ENCODE measurements at places on chromosomes 7 and 10.

GRCh38 chr7:33909755-33910154, 4.4 kb downstream of the BMPER start:
- DNase-seq: no peak

DNA sequence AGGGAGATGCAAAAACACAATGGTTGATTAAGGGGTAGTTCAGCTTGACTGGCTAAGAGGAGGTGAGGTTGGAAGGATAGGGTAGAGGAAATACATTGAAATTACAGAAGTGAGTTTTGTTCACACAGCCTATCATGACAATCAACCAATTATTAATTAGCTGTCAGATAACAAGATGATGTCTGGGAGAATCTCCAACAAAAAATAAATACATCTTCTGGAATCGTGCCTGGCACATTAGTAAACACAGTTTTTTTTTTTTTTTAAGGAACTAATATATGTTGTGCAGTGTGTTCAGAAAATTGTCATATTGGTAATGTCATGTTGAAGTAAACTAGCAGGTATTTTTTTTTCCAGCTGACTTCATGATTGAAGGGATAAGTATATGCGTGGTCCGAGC, 171.8 kb downstream of the VTI1A start:
- no peak for DNase-seq

GRCh38 chr7:29109358-29109757, 37.0 kb downstream of the CPVL start:
- no peak for DNase-seq

- no peak for DNase-seq
Observed at GRCh38 chr10:11639849-11640764, 28.7 kb upstream of the USP6NL start.

GRCh38 chr7:26460351-26461085, 168.9 kb downstream of the SNX10 start:
- no peak for DNase-seq

DNA sequence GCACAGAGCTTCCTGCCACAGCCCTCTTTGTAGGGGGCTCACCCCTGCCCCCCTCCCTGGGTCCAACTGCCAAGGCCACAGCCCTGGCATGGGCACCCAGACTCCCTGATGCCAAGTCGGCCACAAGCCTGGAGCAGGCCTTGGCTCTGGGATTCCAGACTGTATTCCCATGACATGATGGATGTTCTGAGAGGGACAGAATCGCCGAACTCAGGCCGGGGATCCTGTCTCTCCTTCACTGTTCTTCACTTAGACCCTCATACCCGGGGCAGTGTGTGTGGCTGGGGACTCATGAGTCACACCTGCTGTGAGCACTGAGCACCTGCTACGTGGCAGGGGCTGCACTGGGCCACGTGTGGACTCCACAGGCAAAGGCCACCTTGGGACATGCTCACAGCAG, 7.9 kb downstream of the CALML5 start:
- no peak for DNase-seq

GRCh38 chr7:74545921-74546320, 92.2 kb downstream of the GTF2IRD1 start:
- DNase-seq: no peak

GRCh38 chr7:27925573-27926201, 185.7 kb downstream of the TAX1BP1 start:
- DNase-seq: no peak

DNA sequence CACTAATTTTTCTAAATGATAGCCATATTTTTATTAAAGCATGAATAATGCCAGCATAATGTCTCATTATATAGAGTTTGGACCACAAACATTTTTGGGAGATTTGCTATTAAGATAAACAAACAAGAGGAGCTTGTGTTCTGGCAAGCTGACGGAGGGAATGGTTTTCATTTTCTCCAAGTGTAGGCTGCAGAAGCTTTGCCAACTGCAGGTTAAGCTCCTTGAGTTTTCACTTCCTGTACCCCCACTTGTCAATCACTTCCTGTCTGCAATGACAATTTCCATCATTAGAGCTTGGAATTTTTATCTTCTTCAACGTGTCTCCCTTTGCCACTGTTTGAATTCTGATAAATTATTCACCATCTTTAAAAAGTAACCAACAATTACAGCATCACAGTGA, 13.4 kb downstream of the EBF3 start:
- DNase-seq: no peak

GRCh38 chr10:80518807-80519360, 18.8 kb upstream of the SH2D4B start:
- no peak for DNase-seq

- no peak for DNase-seq
Observed at GRCh38 chr7:37443627-37444026, 5.0 kb downstream of the ELMO1 start.

DNA sequence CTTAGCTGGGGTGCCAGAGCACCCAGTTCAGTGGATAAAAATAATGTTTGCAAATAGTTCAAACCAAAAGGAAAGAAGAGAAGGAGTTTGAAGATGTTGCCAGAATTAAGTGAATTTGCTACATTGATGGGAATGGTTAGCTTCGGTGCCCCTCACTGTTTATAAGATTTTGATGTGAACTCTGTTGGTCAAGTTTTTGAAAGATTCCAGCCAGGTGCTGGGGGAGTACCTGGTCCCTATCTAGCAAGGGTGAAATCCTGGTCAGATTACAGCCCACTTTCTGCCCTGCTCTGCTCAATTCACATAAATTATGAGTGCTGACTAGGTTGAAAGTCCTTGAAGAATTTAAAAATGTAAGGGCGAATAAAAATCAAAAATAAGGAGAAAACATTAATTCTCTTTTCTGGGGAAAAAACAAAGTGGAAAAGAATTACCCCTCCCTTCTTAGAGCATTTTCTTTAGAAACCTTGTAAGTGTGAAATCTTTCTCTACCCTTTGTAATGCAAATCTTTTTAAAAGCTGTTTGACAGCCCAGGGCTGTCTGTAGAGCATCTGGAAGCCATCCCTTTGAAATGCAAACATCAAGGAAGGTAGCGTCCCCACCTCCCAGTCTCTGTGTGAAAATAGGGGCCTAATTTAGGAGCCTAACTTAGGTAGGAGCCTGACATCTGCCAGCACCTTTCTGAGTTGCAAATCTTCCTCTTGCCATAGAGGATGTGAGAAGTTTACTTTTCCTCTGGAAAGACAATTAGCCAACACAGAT, 1.4 kb upstream of the GIMAP5 start:
- DNase-seq: no peak

DNA sequence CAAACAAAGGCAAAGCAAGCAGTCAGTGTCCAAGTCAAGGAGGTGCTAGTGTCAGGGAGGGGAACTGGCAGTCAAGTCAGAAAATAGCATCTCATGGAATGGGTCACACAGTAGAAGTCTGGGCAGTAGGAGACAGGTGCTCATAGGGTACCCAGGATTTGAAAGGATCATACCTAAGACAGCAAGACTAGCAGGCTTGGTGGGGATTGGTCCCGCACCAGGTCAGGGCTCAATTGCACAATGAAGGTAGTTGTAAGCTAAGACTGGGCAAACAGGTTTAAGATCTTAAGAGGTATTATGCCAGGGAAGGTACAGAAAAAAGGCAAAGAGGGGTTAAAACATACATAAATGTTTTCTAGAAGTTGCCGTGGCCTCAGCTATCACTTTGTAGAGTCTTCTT, 181.4 kb upstream of the ETV1 start:
- no peak for DNase-seq

Data from hematopoietic multipotent progenitor cell (in vitro differentiated cells).